Activated CD8-positive, alpha-beta memory T cell treated with anti-CD3 and anti-CD28 coated beads for 4 hours (primary cell): ENCODE measurements at places on chromosomes 6 and 20.

DNA sequence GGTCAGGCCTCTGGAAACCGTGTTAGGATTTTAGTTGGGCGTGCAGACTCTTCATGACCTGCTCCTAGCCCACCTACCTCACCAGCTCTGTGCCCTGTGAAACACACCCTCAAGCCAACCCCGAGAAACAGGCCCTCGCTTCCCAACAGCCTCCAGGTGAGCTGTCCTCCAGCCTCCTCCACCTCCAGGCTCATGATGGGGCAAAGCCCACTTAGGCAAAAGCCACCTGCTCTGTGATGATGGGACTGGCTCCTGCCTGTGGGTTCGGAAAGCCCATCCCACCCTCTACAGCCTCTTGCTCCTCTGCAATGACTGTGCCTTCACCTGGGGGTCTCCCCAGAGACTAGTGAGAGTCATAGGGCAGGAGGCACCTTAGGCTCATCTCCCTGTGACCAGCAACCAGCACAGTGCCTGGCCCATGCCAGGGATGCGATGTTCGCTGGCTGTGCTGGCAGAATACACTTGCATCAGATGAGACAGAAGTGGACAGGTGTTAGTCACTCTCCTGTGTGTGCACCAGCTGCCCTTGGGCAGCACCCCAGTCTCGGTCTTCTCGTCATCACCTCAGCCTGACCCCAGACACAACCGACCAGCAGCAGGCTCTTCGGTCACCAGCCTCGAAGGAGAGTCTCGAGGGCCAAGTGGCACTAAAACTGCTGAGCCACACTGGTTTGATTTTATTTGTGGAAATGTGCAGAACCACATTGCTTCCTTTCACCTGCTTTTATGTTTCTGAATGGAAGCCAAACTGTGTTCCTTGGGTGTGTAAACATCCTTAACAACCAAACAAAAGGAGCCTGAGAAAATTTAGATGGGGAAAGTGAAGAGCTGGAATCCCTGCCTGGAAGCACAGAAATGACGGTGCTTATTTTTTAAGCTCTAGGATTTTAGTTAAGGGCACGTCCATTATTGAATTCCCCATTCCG lies 10.7 kb downstream of the PXDC1 start:
- DNase-seq = no peak

DNA sequence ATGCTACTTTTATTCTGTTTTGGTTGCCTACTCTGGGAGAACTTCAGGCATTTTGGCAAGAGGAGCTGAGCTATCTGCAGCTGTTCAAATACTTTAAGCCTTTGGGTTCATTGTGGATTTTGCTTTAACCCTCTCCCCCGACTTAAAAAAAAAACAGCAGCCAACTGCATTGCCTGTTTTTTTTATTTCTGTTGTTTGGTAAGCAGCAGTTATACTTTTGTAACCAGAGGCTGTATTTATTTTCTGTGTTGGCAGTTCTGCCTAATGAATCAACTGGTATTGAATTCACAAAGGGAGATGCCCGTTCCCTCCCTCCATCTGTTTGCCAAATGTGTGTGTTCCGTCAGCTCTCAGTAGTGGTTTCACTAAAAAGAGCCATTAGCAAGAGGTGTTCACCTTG lies 484.0 kb downstream of the UTRN start:
- DNase-seq = no peak

DNA sequence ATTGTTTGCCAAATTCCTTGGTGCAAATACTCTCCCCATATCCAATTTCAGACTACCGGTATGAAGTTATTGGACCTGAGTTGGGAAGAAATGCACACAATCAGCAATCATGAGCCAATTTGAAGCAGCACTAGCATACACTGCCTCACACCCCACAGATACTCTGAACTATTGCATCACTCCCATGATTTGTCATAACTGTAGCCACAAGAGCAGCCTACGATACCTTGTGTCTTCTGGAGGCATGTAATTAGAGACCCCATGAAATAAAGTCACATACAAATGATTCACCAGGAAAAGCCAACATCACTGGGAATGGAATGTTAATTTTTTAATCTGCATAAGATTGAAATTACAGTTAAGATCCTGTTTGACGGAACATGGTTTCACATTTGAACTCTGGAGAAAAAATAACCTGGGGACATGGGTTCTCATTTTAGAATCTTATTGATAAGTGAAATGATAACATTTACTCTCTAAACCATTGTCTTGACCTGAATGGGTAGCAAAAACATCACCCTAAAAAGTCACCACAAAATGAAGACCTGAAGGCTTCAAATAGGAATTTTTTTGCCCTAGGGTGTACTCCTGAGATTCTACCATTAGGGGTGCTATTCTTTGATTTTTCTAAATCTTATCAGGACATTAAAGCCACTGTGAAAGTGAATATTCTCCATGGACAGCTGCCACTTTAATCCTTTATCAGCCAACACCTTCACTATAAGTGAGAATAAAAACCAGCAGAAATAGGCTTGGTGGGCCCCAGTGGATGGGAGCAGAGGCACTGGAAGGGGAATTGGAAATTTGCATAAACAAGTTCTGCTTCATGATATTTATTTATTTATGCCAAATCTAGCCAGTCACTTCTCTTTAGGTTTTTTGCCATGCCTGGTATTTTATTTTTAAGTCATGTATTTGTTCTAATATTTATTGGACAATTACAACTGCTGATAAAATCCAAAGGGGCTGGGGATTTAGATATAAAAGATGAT lies 34.5 kb upstream of the HBS1L start:
- DNase-seq = no peak

- DNase-seq = no peak
Observed at GRCh38 chr20:51457533-51457932, 85.0 kb downstream of the NFATC2 start.

GRCh38 chr6:15088904-15089568 lies 156.8 kb upstream of the JARID2 start:
- DNase-seq = no peak

- DNase-seq = no peak
Observed at GRCh38 chr6:18183766-18184165, 28.5 kb downstream of the KDM1B start.

- no peak for DNase-seq
Observed at GRCh38 chr20:12581644-12582289, 427.0 kb upstream of the SPTLC3 start.
